ENCODE measurements at places on chromosomes 3 and 15.

- no peak for DNase-seq
These were observed 118.7 kb downstream of the RPL22L1 start for GRCh38 chr3:170751083-170751898.

DNA sequence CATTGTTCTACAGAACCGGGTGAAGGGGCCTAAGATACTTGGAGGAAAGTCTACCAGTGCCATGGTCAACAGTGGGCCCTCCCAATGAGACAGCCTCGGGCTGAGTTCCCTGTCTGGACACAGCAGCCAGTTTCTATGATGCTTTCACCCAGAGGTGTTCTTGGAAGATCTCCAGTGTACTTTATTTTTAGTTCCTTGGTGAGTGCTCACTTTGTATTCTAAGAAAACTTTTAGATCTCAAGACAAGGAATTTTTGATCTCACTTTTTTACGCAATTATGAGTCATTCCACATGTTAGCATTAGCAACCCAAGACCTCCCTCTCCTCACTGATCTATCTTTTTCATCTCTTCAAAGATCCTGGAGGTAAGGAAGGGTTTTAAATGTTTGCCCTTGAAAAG, 287.7 kb downstream of the RORA start:
- DNase-seq = no peak

GRCh38 chr3:38313263-38313662, 31.2 kb downstream of the SLC22A14 start:
- DNase-seq = no peak

- no peak for DNase-seq
These were observed 2.3 kb upstream of the MUC4 start for GRCh38 chr3:195813916-195814640.

DNA sequence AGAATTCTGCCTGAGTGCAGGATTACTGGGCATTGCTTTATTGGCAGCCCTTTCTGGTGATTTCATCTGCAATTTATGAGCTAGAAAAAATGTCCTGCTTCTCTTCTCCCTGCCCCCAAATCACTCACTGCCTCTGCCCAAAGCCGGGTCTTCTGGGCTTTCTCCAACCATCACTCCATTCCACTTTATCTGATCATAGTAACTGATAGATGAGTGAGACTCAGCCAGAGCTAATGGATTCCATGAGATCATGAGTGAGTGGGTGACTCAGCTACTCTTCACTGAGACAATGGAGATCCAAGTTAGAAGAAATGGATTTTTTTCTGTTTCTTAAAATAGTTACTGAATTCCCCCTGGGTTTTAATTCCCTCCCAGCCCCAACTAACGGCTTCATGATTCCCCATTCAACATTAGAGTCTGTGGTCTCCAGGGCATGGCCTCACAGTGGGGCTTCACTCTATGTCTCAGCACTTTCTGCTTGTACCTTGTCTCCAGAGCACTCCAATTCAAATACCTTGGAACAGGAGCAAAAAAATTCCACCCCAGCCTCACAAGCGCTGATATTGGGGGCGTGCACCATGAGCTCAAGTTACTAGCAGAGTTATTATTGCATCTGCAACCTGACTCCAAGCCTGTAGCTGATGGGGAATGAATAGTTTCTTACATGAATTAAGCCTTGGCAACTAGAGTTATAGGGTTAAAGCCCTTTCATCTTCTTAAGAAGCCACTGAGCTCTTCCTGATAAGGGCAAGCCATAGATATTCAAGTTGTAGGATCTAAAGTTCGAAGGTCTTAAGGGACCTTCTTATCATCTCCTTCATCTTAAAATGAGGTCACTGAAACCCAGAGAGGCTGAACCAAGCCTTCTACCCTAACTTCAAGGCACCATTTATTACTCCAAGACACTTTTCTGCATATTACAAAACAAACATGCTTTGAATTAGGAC, 85.9 kb downstream of the AGBL1 start:
- DNase-seq = no peak

- no peak for DNase-seq
These were observed 15.0 kb downstream of the STIMATE start for GRCh38 chr3:52882377-52882776.

GRCh38 chr3:57227930-57228751, 612 bp downstream of the APPL1 start:
- peak; percentile 54 for DNase-seq
